ENCODE measurements at places on chromosomes 16 and 17.

- no peak for DNase-seq
Observed at GRCh38 chr16:12575288-12575687, 228.4 kb downstream of the CPPED1 start.

- no peak for DNase-seq
Observed at GRCh38 chr16:81532491-81533174, 88.0 kb downstream of the CMIP start.

GRCh38 chr16:6177616-6178180 is 1080.1 kb upstream of the EEF2KMT start:
- DNase-seq = no peak

DNA sequence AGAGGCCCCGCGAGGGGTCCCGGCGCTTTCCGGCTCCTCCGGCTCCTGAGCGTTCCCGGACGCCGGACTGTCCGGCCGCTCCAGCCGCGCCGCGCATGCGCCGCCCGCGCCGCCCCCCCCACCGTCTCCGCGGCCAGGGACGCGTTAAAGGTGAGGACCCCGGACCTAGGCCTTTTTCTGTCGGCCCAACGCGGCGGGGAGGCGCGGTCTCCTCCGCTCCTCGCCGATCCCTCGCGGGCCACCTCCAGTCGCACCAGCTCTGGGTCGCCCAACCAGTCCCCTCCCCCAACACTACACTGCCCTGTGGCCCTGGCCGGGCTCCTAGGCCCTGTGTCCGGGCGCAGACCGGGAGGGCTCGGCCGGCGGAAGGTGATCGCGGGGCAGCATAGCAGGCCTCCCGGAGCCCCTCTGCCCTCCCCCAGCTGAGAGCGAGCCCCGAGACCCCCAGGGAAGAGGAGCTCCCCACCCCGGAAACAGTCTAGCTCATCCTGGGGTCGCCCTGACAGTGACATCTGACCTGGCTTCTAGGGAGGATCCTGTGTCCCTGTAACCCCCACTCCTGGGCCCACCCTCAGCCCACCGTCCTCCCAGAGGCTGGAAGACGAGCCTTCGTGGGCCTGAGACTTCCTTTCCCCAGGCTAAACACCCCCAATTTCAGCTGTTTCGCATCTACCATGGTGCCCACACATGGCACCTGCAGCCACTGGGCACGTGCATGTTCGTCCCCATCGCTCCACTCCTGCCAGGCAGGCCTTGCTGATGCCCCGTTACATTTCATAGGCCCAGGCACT is 14.7 kb upstream of the BCAR1 start:
- peak; percentile 53 for DNase-seq

DNA sequence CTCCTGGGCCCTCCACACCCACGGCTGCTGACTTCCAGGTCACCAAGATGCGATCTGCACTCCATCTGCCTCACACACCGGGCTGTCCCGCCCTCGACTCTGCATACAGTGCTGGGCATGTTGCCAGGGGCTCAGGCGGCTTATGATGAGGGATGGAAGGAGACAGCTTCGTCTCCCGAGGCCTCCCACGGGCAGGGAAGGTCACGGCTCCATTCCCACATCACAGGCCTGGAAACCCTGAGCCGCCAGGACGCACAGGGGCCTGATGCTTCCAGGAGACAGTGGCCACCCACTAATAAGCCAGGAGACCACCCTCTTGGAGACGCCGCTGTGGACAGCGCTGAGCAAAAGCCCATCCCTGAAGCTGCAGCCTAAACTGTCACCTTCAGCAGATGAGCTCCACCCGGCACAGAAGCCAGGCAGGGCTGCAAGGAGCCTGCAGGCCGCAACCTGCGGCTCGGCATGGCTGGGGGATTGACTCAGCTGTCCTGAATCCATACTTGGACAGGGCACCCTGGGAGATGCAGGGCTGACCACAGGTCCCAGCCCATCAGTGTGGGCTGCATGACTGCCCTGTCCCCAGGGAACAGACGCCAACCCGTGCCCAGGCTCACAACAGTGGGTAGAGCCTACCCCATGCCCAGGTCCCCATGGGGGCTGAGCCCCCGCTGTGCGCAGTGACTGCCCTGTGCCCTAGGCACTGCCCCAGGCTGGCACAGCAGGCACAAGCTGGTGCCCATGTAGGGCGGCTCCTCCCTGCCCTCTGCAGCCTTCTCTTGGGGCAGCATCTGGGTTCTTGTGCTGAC is 34.4 kb downstream of the SLC7A5 start:
- no peak for DNase-seq

GRCh38 chr17:57909551-57909950 is 45.7 kb downstream of the CUEDC1 start:
- no peak for DNase-seq

GRCh38 chr17:46195939-46196716 is 2.9 kb upstream of the KANSL1 start:
- DNase-seq = no peak

- no peak for DNase-seq
Observed at GRCh38 chr17:61485067-61485775, 33.0 kb downstream of the TBX4 start.

GRCh38 chr17:81018044-81018802 is 16.7 kb upstream of the BAIAP2 start:
- DNase-seq = peak; percentile 73

- no peak for DNase-seq
Observed at GRCh38 chr16:86531191-86531545, 20.8 kb downstream of the FOXF1 start.

GRCh38 chr17:10292057-10292937 is 80.5 kb downstream of the MYH13 start:
- DNase-seq = no peak

DNA sequence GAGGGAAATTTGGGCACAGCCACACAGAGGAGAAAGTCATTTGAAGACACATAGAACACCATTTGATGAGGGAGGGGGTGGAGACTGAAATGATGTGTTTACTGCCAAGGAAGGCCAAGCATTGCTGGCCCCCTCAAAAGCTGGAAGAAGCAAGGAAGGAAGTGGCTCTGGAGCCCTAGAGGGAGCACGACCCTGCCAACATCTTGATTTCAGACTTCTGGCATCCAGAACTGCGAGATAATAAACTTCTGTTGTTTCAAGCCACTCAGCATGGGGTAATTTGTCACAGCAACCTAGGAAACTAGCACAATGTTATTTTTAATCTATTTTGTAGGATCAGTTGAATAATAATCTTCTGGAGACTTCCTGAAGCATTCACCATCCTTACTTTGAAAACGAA is 314.8 kb upstream of the GOT2 start:
- no peak for DNase-seq

- DNase-seq = no peak
Observed at GRCh38 chr17:58307468-58308172, 21.0 kb downstream of the TSPOAP1 start.

DNA sequence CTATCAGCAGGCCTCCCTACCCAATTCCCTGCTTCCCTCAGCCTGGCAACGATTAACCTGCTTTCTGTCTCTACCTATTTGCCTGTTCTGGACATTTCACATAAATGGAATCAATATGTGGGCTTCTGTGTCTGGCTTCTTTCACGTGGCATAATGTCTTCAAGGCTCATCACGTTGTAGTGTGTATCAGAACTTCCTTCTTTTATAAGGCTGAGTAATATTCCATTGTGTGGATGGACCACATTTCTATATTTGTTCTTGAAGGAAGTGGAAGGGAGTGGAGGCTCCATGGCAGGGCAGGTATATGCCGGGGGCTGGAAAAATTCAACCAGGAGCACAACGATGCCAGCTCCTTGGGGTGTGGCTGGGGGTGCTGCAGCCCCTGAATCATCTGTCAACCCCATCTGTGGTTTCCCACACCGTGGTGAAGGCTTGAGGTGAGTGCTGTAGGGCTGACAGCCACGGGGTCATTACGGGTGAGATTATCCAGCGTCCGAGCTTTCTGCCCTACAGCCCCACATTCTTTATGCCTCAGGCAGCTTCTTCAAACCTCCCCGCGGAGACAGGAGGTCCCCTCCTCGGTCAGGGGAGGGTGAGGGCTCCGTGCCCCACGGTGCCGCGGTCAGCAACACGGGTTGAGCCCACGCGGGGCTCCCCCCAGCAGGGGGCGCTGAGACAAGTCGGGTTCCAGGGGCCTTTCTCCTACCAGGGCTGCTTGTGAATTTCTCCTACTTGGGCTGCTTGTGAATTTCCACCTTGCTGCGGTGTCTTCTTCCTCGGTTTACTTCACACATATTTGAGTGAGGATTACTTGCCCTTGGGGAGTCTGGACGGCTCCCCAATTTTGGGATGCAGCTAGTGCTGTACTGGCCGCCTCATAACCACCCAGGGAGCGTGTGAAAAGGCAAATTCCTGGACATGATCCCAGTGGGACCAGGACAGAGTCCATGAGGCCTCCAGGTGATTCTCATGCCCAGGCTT is 18.3 kb upstream of the WFIKKN2 start:
- DNase-seq = peak; percentile 53

- DNase-seq = no peak
Observed at GRCh38 chr16:87725596-87726235, 40.1 kb downstream of the KLHDC4 start.

GRCh38 chr17:41264599-41264998 is 579 bp upstream of the KRTAP9-6 start:
- DNase-seq = no peak

- no peak for DNase-seq
Observed at GRCh38 chr16:77679391-77679790, 42.9 kb upstream of the NUDT7 start.

GRCh38 chr17:34885076-34885475 is 76.2 kb downstream of the CCT6B start:
- no peak for DNase-seq

GRCh38 chr17:79548116-79548515 is 62.7 kb downstream of the RBFOX3 start:
- DNase-seq = no peak

DNA sequence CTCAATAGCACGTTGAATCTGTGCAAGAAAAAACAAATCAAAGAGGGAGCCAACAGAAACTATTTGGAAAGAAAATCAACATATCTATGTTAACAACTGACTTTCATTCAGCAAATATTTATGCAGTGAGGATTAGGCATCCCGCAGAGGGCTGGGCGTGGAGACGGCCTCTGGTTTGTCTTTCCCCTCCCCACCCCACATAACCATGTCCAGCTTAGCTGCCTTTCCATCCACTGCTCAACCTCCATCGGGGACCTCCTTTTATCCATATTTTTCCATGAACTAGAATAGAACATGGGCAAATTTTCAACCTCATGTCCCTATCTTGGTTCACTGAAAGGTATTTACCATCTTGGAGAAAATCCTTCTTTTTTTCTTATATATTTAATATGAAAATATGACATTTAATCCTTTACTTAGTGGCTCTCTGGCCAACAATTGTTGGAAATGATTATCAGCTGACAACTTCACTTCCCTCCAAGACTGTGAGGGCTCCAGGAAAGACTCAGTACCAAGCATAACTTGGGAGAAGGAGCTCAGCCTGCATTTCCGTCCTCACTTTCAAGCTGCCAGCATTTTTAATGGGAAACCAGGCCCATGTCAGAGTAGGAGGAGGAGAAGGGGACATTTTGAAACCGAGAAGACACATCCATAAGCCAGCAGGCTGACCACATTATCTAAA is 462.6 kb upstream of the MAF start:
- DNase-seq = no peak

DNA sequence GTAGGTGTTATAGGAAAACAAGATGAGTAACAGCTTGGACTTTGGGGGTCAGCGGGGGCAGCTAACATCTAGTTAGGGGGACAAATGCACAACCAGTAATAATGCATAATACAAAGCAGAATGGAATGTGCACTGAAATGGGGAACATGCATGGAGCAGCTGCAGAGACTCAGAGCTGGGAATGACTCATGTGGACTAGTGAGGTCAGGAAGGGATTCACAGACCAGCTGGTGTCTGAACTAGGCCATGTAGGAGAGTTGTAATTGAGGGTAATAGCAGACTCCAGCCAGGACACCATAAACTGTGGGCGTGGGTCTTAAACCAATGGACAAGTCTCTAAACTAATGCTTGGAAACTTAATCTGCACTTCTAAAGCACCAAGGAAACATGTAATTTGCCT is 176.8 kb upstream of the ASIC2 start:
- no peak for DNase-seq

- DNase-seq = no peak
Observed at GRCh38 chr16:50469121-50469743, 79.0 kb upstream of the NKD1 start.

DNA sequence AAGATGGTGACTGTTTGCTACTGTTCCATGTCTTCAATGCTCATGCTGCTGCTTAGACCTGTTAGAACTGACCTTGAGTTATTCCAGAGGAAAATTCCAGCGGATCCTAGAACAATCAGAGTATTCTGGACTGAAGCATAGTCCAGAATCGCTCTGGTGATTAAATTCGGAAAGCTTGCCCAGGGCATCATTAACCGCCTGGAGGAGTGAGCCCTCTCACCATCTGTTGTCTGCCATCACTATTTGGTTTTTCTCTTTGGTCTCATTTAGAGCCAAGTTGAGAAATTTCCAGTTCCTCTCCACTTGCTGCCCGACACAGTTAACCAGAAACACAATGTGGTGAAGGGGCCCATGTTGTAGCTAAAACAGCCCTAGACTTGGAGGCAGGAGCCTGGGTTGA is 104.1 kb downstream of the BMERB1 start:
- no peak for DNase-seq

DNA sequence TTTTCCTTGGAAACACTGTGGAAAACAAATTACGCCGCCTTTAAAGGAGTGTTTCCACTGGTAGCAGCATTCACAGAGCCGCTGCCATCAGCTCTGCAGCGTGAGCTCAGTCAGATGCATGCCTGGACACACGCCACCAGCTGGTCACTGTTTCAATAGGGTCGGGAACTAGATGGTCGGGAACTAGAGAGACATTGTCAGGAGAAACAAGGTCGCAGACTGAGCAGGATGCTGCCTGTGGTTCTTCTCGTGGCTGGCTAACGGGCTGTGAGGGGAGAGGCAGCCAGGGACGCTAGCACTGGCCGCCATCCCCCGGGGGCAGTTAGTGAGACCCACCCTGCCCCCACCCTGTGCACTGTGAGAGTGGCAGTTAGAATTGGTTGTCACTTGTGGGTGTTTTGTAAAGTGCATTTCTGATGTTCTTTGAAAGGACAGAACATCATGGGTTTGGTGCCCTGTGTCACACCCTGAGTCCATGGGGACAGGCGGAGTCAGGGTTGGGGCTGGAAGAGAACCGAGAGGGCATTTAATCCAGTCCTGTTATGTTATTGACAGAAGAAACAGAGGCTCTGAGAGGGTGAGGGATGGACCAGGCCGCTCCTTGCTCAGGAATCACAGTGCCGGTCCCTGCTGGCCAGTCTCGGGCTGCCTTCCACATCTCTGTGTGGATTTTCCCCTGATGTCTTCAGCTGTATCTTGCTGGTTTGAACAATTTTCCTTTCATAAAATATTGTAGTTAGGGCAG is 86.3 kb downstream of the SPECC1 start:
- peak; percentile 55 for DNase-seq

DNA sequence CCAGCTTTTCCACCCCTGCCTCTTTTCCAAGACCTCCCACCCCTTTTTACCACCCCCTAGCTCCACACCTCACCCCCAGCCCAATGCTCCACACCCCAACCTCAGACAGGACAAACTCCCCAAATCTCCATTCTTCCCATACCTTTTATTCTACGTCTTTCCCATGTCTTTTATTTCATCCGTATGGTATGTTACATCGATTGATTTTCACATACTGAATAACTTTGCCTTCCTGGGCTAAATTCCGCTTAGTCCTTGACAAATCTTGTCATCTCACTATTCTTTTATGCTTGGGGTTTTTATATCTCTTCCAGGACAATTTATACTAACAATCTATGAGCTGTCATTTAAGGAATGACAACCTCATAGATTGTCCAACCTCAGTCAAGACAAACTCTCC is 46.4 kb downstream of the PITPNM3 start:
- DNase-seq = no peak
